Fibroblast of skin of right biceps (primary cell): ENCODE measurements at places on chromosomes 2 and 18.

DNA sequence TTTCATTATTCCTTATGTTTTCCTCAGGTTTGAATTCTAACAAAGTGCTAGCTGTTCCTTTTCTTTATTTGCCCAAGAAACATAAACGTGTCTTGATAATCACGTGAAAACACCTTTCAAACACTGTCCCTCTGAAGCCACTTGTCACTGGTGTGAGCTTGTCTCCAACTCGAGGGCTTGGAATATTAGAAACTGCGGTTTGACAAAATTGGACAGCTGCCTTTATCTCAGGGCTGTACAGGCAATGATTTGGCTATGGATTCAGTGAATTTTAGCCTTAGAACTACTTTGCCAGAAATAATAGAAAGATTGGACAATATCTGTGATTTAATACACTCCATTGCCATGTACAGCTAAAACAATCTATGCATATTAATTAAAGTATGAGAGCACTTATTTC is 763.0 kb upstream of the ACVR2A start:
- no peak for DNase-seq

GRCh38 chr2:80053522-80054345 is 250.8 kb downstream of the LRRTM1 start:
- peak; percentile 20 for DNase-seq

- DNase-seq = no peak
Measured at GRCh38 chr2:118588850-118589249, 258.6 kb downstream of the EN1 start.

GRCh38 chr2:24435391-24436316 is 55.4 kb upstream of the NCOA1 start:
- peak; percentile 72 for DNase-seq

- no peak for DNase-seq
Measured at GRCh38 chr2:239753401-239753837, 271.7 kb downstream of the NDUFA10 start.

DNA sequence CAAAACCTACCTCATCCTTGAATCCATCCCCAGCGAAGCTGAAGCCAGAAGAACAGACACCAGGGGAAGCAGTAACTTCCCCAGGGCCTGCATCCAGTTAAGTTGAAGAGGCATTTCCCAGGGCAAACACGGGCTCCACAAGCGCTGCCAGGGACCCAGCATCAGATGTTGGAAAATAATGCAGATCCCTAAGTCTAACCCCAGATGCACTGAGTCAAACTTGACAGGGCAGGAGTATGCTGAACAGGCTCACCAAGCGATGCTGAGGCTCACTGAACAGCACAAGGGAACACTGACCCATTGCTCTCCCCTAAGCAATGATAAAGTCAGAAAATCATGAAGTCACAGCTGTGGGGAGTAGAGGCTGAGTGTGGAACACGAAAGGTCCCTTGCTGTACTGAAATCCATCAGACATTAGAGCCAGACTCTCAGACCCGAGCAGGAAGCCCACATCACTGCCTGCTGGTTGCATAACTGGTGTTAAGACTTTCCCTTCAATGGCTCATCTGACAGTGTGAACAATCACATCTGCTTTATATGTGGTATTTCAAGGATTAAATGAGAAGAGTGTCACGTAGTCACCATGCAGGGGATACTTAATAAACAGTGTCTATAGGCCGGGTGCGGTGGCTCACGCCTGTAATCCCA is 36.2 kb downstream of the TNS1 start:
- DNase-seq = peak; percentile 62

DNA sequence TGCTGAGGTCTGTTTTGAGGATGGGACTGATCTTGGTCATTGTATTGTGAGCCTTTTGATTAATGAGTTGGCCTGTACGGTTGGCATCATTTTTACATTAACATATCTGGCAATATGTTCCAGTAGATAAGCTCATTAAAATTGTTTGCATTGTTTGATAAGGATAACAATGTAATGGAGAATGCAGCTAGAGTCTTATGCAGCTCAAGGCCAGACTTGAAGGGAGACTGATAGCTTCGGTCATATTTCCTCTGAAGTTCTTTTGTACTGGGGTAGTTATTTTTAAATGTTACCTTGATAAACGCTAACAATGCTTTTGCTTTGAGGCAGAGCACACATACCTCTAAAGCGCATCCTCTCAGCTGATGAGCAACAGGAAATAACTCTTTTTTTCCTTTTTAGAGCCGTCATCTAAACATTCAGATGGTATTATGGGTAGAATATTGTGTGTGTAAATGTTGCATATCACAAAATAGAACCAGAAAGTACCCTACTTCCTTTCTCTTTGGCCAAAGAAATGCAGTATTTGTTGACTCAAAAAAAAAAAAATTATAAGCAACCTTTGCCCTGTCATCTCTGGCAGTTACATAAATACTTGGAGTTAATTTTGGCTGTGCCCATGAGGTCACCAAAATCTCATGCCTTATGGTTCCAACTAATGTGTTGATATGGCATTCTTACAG is 1.3 kb downstream of the MAPRE2 start:
- no peak for DNase-seq

GRCh38 chr2:217054791-217055190 is 194.9 kb upstream of the TNP1 start:
- peak; percentile 56 for DNase-seq

- no peak for DNase-seq
Measured at GRCh38 chr2:41933046-41933420, 114.8 kb upstream of the PKDCC start.

DNA sequence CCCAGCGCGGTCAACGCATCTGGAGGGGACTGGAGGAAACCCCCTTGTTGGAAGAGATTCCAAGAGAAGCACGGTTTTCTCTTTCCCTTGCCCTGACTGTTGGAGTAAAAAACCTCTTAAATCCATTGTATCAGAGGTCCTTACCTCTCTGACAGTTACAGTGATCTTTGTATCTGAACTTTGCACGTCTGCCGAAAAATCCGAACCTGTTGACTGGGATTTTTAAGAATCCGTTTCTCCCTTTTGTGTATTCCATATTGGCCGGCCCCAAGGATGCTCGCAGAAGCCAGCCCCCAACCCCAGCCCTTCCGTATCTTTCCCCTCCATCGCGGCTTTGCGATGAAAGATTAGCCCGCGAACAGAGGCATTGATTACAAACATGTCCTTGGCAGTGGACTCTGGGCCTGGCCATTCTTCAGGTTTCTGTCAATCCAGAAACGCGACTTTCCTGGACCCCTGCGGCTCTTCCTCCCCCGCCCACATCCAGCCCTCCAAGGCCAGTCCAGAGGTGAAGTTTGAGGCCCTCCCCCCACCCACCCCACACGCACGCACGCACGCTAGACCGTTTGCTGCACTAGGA is 4.6 kb upstream of the DLX1 start:
- no peak for DNase-seq

- DNase-seq = peak; percentile 75
Measured at GRCh38 chr18:58580078-58580477, 48.8 kb downstream of the ALPK2 start.

DNA sequence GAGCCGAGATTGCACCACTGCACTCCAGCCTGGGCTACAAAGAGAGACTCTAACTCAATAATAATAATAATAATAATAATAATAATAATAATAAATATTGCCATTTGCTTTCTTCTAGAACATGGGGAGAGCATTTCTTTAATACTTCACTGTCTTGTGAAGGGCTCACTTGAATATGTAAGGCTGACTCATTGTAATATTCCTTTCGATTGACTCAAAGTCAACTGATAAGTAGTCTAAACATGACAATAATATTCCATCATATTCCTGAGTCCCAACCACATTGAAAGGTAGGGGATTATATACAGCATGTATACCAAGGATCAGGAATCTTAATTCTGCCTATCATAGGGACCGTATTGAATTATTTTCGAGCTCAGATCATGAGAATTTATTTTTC is 949.2 kb downstream of the DSC3 start:
- peak; percentile 2 for DNase-seq

DNA sequence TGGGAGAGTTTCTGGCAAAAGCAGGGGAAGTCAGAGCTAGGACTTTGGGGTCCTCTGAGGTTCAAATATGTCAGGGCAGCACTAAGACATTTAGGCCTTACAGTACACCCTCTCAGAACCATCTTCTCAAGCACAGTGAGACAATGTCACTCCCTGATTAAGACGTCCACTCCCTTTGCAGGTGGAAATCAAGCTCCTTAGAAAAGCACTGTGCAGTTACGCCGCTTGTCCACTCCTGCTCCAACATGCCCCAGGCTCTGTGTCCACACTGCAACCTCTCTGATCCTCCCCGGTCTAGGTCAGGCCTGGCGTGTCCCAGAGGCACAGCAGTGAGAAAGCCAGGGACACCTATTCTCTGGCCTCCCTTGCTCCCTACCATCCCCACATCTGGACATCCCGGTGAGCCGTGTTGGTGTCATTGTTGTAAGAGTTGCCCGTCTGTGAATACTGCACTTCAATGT is 528.6 kb upstream of the ID2 start:
- no peak for DNase-seq

DNA sequence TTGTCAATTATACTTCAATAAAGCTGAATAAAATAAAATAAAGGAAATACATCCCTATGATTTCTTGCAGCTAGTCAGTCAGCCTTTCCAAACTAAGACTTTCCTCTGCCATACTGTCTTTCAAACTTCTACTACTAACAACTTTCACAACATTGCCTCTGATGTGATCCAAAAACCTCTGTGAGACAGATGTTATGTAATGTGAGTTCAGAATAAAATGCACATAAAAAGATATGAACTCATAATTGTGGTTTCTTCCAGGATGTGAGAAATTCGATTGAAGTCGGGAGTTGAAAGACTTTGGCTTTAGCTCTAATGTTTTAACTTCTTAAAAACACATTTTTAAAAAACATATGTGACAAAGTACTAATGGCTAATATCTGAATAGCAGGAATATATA is 98.7 kb downstream of the PIGN start:
- DNase-seq = peak; percentile 13

- peak; percentile 26 for DNase-seq
Measured at GRCh38 chr2:231780123-231780908, 766 bp downstream of the PDE6D start.

GRCh38 chr2:69848186-69848790 is 18.8 kb downstream of the GMCL1 start:
- DNase-seq = no peak

DNA sequence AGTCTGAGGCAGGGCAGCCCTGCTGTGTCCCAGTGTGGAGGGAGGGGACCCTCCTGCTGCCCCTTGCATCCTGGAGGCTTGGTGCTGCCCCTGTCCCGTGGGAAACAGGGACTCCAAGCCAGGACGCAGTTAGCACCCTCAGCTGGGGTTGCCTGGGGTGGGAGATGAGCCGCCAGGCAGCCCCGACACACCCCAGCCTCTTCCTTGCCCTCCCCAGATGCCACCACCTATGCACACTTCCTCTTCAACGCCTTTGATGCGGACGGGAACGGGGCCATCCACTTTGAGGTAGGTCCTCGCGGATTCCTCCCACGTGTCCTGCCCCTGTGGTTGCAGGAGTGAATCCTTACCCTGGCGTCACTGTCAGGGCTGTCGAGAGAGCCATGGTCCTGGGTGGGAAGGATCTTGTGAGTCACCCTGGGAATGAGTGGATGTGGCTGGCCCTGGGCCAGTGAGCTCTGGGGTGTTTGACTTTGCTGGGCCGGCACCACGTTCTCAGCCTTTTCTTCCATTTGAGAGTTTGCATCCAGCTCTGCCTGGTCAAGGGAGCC is 27.5 kb upstream of the FAHD2A start:
- peak; percentile 18 for DNase-seq

GRCh38 chr18:4358618-4359017 is 96.5 kb downstream of the DLGAP1 start:
- DNase-seq = no peak

DNA sequence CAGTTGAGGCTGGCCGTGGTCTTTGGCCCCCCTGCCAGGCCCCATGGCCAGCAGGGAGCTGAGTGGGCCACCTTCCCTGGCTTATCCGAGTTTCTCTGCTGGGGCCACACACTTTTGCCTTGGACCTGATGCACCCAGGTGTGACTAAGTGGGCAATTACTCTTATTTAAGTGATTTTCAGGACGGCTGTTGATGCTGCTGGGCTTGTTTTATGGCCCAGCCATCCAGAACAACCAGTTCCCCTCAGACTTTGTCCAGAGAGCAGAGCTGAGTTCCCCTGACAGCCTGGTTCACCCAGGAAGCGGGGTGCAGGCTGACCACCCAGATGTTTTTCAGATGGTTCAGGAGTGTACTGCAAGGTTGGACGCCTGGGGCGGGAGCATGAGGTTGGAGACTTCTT is 68.8 kb downstream of the GLI2 start:
- no peak for DNase-seq

GRCh38 chr2:127379712-127380355 is 7.9 kb downstream of the MAP3K2 start:
- no peak for DNase-seq

DNA sequence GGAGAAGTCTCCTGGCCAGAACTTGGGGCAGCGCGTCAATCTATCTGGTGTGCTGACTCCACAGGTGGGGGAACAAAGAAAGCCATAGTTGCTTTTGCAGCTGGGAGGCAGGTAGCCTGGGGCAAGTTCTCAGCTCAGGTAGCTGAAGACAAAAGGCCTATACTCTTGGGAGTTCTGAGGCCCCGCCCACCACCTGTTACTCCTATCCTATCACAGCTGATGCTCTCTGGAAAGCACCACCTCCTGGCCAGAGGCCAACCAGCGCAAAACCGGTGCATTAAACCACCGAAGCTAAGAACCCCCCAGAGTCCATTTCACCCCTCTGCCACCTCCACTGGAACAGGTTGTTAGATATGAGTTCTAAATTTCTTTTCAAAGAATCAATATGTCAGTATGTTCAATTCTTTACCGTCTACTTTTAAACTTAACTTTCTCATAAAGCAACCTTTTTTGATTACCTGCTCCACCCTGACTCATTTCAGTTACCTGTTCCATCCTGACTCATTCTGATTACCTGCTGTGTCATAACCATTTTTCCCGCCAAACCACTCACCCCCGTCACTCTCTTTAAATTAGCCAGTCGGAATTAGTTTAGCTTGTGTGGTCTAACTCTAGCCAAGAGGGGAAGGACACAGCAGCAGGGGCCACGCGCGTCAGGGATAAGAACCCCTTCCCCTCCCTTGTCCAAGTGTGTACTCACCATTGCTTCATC is 43.4 kb downstream of the UPP2 start:
- no peak for DNase-seq

- DNase-seq = peak; percentile 47
Measured at GRCh38 chr2:184554736-184555135, 43.6 kb upstream of the ZNF804A start.

- no peak for DNase-seq
Measured at GRCh38 chr2:136407117-136407951, 289.4 kb upstream of the CXCR4 start.

DNA sequence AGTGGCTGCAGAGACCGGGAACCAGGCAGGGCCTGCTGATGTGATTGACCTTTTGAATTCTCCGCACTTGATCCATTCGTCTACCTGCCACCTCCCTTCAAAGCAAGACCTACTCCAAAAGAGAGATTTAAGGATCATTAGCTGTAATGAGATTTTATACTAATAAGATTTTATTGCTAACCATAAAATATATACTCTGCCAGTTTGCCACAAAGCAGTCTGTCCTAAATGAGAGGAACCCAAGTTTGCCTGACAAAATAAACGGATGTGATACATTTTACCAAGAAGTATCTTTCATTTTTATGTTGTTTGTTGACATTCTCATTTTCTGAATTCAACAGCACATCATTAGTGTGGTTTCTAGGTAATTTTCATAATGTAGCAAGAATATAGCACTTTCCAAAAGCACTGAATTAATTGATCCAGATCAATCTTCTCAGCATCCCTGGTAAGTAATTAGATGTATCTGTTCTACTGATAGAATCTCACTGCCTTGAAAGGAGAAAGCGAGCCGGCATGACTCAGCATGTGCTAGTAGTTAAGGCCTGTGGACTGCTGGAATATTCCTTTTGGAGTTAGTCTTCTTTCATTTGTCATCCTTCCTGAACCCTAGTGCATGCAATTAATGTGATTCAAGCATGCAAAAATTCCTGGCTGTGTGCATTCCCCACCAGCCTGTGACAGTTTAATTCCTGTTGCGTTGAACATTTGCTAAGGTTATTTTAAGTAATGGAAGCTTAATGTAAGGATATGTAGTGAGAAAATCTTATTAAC is 128.5 kb downstream of the ARL6IP6 start:
- DNase-seq = peak; percentile 92
